CD8-positive, alpha-beta memory T cell (primary cell): ENCODE measurements at places on chromosomes 7 and 10. TPM values are rescaled to one million over a fixed set of nuclear protein-coding genes. Genes with fewer than 3 reads are reported as not detected.

SLC35B4 gene
- total RNA-seq: 20.5 TPM

NPSR1 gene
- total RNA-seq: not detected

LLCFC1 gene
- total RNA-seq: not detected

ASB10 gene
- not detected for total RNA-seq

ABCB4 gene
- total RNA-seq: 0.13 TPM

EGFR gene
- total RNA-seq: not detected

STK32C gene
- 14.9 TPM for total RNA-seq

EBLN1 gene
- total RNA-seq: not detected

MYO1G gene
- 374 TPM for total RNA-seq

KLF14 gene
- not detected for total RNA-seq

NPTX2 gene
- total RNA-seq: not detected

GBX1 gene
- not detected for total RNA-seq

CALML3 gene
- not detected for total RNA-seq

TMEM60 gene
- 8.9 TPM for total RNA-seq

LRRN3 gene
- total RNA-seq: 101 TPM

ZNF518A gene
- 15.7 TPM for total RNA-seq

CDC14C gene
- not detected for total RNA-seq

SPDYE2 gene
- not detected for total RNA-seq

OTUD1 gene
- total RNA-seq: 6.9 TPM

CTBP2 gene
- total RNA-seq: 1.4 TPM

JCAD gene
- total RNA-seq: 0.04 TPM

FOXP2 gene
- not detected for total RNA-seq

WEE2 gene
- not detected for total RNA-seq

APBB1IP gene
- 47.7 TPM for total RNA-seq

ARMC3 gene
- total RNA-seq: not detected

CXCL12 gene
- total RNA-seq: not detected

EPO gene
- 0.22 TPM for total RNA-seq

A1CF gene
- total RNA-seq: not detected

NME8 gene
- total RNA-seq: not detected

BTBD16 gene
- total RNA-seq: not detected

ANKRD61 gene
- 0.24 TPM for total RNA-seq

HKDC1 gene
- 0.15 TPM for total RNA-seq

AKR1C1 gene
- total RNA-seq: 0.22 TPM

KCP gene
- 1.1 TPM for total RNA-seq

TMEM270 gene
- total RNA-seq: not detected

SH3PXD2A gene
- 8.0 TPM for total RNA-seq

HOXA1 gene
- total RNA-seq: 0.31 TPM

PON1 gene
- not detected for total RNA-seq

TRIL gene
- total RNA-seq: not detected

NODAL gene
- not detected for total RNA-seq

TNS3 gene
- 1.5 TPM for total RNA-seq

TMEM130 gene
- total RNA-seq: not detected

BMPER gene
- not detected for total RNA-seq

DNAJC30 gene
- 12.4 TPM for total RNA-seq

TRIM50 gene
- total RNA-seq: not detected

FFAR4 gene
- total RNA-seq: not detected

CRHR2 gene
- total RNA-seq: not detected
